ENCODE measurements at places on chromosomes 7 and 10. TPM values are rescaled to one million over a fixed set of nuclear protein-coding genes. Genes with fewer than 3 reads are reported as not detected.

GRCh38 chr7:154427533-154427932, 375.3 kb downstream of the DPP6 start:
- no peak for DNase-seq

Gene CPA4
- total RNA-seq, result not detected

Gene FAM180A
- total RNA-seq, result not detected

- no peak for DNase-seq
These were observed 36.2 kb downstream of the PDE1C start for GRCh38 chr7:32034052-32034451.

GRCh38 chr10:5445006-5445405, 32.6 kb downstream of the NET1 start:
- no peak for DNase-seq

DNA sequence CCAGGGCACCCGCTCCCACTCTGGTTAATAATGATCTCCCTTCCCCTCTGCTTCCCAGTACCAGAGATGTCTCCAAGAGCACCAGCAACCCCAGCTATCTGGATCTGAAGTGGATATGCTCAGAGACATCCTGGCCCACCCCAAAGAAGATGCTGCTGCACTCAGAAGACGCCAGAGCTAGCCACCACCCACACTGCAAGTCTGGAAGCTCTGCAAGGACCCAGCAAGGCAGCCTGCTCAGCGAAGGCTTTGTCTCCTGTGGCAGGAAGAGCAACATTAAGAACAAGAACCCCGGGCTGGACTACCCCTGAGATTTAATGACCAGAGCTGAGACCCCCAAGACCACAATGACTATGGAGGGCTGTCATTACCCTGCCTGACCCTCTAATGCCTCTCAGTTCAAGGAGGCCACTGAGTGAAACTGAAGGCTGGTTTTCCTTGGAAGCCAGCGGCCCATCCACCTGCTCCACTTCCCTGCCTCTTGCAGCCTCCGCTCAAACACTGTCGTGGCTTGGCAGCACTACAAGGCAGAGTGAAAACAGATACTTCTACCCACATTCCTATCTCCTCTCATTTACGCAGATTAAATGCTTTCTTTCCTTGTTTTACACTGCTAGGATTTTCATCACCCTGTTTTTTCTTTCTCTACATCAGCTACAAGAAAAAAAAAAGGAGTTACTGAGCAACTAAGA, 202.2 kb downstream of the SNX10 start:
- DNase-seq, result no peak

- no peak for DNase-seq
These were observed 274.5 kb upstream of the PPP2R2D start for GRCh38 chr10:131626274-131626673.

Gene ACTA2
- 98.5 TPM for total RNA-seq

- DNase-seq, result no peak
These were observed 51.7 kb upstream of the IGFBP3 start for GRCh38 chr7:45972629-45973312.

DNA sequence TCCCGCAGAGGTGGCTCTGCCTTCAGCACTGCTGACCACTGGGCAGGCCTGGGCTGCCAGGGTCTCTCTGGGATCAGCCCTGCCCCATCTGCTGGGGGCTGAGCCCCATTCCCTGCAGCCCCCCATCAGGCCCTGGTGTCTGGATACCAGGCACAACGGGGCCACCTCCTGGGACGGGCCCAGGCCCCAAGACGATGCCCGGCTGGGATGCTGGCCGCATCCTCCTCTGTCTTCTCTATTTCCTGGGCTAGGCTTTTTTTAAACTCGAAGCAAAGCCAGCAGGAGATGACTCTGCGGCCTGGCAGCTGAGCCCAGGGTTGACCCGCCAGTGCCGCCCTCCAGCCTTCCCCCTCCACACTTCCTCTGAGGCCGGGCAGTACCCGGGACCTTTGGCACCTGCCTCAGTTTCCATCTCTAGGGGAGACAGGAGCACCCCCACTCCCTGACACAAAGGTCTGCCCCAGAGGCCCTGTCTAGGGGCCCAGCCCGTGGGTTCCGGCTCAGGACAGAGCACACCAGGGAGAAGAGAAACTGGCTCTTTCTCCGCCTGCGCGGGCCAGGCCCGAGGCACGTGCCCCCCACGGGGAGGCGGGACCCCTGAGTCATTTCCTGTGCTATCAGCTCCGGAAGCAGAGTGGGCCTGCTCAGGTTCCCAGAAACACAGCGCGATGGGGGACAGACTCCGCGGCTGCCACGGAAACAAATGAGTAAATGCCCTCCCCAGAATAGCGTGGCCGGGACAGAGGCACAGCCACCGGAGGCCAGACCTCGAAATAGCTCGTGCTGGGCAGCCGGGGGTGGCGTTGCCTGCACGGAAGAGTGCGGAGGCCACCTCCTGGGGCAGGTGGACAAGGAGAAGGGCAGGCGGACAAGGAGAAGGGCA, 84.6 kb upstream of the PDGFA start:
- no peak for DNase-seq
